ENCODE measurements at places on chromosomes 1 and 21. TPM values are rescaled to one million over a fixed set of nuclear protein-coding genes. Genes with fewer than 3 reads are reported as not detected.
A peak's percentile ranks its signal among the peaks of the same experiment; 100 is the strongest.

- no peaks in the 10 kb centered on the region for H3K36me3 ChIP-seq
- no peak overlapping the region for H3K27ac ChIP-seq
- no peak overlapping the region for H3K4me3 ChIP-seq
- no peak for DNase-seq
- H3K27me3 ChIP-seq, result peaks cover 8% of the 10 kb centered on the region
Observed at GRCh38 chr1:29959356-29959755, 723.0 kb downstream of the PTPRU start.

- H3K27ac ChIP-seq, result no peak overlapping the region
- no peaks in the 10 kb centered on the region for H3K36me3 ChIP-seq
- no peak overlapping the region for H3K4me3 ChIP-seq
- no peak for DNase-seq
- peaks cover 34% of the 10 kb centered on the region for H3K27me3 ChIP-seq
Observed at GRCh38 chr1:159250638-159251216, 46.1 kb downstream of the ACKR1 start.

- no peaks in the 10 kb centered on the region for H3K27me3 ChIP-seq
- no peak overlapping the region for H3K4me3 ChIP-seq
- peaks cover 38% of the 10 kb centered on the region for H3K36me3 ChIP-seq
- peaks cover 41% of the 10 kb centered on the region for H3K4me1 ChIP-seq
Observed at GRCh38 chr1:113858418-113858817, 13.1 kb downstream of the PTPN22 start.

DNA sequence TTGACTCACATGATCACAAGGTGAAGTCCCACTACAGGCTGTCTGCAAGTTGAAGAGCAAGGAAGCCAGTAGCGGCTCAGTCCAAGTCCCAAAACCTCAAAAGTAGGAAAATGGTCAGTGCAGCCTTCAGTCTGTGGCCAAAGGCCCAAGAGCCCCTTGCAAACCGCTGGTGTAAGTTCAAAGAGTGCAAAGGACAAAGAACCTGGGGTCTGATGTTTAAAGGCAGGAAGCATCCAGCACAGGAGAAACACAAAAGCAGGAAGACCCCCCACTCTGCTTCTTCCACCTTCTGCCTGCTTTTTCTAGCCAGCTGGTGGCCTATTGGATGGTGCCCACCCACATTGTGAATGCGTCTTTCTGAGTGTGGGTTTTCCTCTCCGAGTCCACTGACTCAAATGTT, 2222.6 kb downstream of the MRPL39 start:
- no peak for DNase-seq
- H3K27ac ChIP-seq, result no peak overlapping the region
- H3K36me3 ChIP-seq, result no peaks in the 10 kb centered on the region
- H3K4me1 ChIP-seq, result no peaks in the 10 kb centered on the region
- no peaks in the 10 kb centered on the region for H3K27me3 ChIP-seq

GRCh38 chr1:51268634-51269033, 32.6 kb downstream of the RNF11 start:
- no peak overlapping the region for H3K27ac ChIP-seq
- peaks cover 38% of the 10 kb centered on the region for H3K4me1 ChIP-seq
- no peaks in the 10 kb centered on the region for H3K27me3 ChIP-seq
- peaks cover 12% of the 10 kb centered on the region for H3K36me3 ChIP-seq
- no peak for DNase-seq

GRCh38 chr1:8646189-8646588, 171.3 kb downstream of the RERE start:
- no peak for DNase-seq
- H3K4me1 ChIP-seq, result peaks cover 42% of the 10 kb centered on the region
- no peak overlapping the region for H3K4me3 ChIP-seq
- H3K27me3 ChIP-seq, result no peaks in the 10 kb centered on the region
- H3K27ac ChIP-seq, result no peak overlapping the region
- peaks cover 6% of the 10 kb centered on the region for H3K36me3 ChIP-seq

Gene PLA2G4A
- total RNA-seq, result 0.97 TPM

GRCh38 chr1:119159111-119159510, 18.7 kb upstream of the WARS2 start:
- no peak for DNase-seq
- no peak overlapping the region for H3K4me3 ChIP-seq
- H3K27ac ChIP-seq, result no peak overlapping the region

- no peak overlapping the region for H3K4me3 ChIP-seq
- peaks cover 61% of the 10 kb centered on the region for H3K36me3 ChIP-seq
- peak overlapping the region; percentile 77 for H3K27ac ChIP-seq
- H3K4me1 ChIP-seq, result peaks cover 94% of the 10 kb centered on the region
Observed at GRCh38 chr1:89698020-89698560, 65.2 kb downstream of the LRRC8C start.

DNA sequence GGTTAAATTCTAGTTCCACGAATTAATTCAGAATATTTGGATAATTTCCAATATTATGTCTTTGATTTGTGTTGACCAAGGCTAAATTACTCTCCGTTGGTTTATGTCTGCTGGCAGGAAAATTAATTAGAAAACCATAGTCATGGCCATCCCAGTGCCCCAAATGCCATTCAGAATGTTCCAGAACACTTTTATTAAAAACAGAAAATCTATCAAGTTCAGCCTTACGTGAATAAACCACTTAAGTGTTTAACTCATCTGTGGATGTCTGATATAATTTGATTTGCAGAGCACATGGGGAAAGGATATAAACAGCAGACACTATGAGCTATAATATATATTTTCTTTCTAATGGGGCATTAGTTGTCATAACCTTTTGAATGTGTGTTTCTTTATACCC, 480.7 kb downstream of the MRPL39 start:
- no peaks in the 10 kb centered on the region for H3K27me3 ChIP-seq
- no peak overlapping the region for H3K27ac ChIP-seq
- no peaks in the 10 kb centered on the region for H3K36me3 ChIP-seq
- DNase-seq, result no peak
- H3K4me3 ChIP-seq, result no peak overlapping the region
- H3K4me1 ChIP-seq, result no peaks in the 10 kb centered on the region

Gene PGD
- 96.7 TPM for total RNA-seq

DNA sequence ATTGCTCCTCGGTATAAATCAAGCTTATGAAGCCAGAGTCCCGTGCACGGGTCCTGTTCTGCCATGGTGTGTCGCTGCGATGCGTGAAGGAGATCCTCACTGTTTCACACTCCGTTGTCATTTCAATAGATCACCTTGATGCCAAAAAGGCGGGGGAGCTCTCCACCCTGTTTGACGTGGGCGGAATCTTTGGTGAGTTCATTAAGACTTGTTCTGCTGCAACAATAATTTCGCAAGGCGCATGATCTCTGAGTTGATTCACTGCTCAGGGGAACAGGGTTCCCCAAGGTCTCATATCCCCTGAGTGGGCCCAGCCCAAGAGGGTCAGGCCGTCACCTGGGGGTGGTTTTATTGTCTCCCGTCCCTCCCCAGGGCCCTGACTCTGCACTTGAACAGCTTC, 50.0 kb downstream of the SLC37A1 start:
- no peak overlapping the region for H3K27ac ChIP-seq
- H3K4me3 ChIP-seq, result no peak overlapping the region
- DNase-seq, result no peak
- peaks cover 41% of the 10 kb centered on the region for H3K36me3 ChIP-seq
- no peaks in the 10 kb centered on the region for H3K27me3 ChIP-seq

DNA sequence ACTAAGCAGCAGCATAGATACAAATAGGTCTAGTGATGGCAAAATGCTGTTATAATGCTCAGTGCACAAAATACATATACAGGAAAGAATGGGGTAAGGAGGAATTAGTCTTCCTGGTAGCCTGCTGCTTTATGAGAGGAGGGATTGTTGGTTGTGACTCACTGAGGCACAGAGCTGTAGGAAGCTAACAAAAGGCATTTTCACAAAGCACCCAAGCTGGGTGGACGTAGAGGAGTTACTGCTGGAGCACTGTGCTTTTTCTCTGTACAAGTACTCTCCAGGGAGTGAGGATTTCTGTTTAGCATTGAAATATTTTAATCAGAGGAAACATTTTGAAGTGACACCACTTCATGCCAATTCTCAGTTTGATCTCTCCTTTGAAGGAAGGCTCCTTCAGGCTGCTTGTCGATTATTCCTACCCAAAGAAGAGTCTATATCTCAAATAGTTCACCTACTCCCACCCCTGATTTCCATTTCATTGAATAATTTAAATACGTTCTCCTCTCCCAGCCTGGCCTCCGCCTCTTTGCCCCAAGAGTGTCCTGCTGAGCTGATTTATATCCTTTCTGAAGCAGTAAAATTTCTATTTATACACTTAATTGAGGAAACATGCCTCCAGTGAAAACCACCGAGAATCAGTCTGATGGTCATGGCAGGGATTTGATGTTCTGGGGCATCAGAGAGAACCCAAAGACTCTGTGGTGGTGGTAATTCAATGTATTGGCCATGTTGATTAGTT, 271.9 kb downstream of the HHAT start:
- peaks cover 5% of the 10 kb centered on the region for H3K36me3 ChIP-seq
- H3K27ac ChIP-seq, result no peak overlapping the region
- H3K27me3 ChIP-seq, result peaks cover 3% of the 10 kb centered on the region
- DNase-seq, result no peak
- no peak overlapping the region for H3K4me3 ChIP-seq

Gene CYP4Z1
- total RNA-seq, result not detected

GRCh38 chr1:90475631-90476030, 241.5 kb downstream of the BARHL2 start:
- no peak overlapping the region for H3K4me3 ChIP-seq
- no peaks in the 10 kb centered on the region for H3K36me3 ChIP-seq
- DNase-seq, result no peak
- no peaks in the 10 kb centered on the region for H3K27me3 ChIP-seq

Gene SAMD13
- 0.38 TPM for total RNA-seq

Gene ZSCAN20
- 3.8 TPM for total RNA-seq

GRCh38 chr1:224534731-224535130, 81.4 kb upstream of the CNIH3 start:
- no peak overlapping the region for H3K27ac ChIP-seq
- H3K4me1 ChIP-seq, result no peaks in the 10 kb centered on the region
- H3K36me3 ChIP-seq, result no peaks in the 10 kb centered on the region
- H3K4me3 ChIP-seq, result no peak overlapping the region
- peaks cover 2% of the 10 kb centered on the region for H3K27me3 ChIP-seq
- DNase-seq, result no peak

Gene CD164L2
- total RNA-seq, result not detected

DNA sequence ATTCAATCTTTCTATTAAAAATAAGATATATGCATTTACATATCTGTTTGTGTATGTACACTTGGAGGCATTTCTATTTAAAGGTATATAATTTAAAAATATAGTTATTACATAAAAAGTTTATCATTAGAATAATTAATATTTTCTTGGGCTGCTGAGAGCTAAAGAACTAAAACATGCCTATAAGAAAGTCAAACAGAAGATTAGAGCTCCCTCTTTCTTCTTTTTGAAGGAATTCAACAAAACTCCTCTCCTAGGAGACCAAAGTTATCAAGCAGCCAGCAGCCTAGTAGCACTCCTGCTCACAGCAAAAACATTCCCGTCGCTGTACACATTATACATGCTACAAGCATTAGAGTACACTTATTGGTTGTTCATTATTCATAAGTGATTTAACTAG, 216.4 kb downstream of the VAV3 start:
- no peak overlapping the region for H3K27ac ChIP-seq
- H3K4me1 ChIP-seq, result no peaks in the 10 kb centered on the region
- H3K36me3 ChIP-seq, result no peaks in the 10 kb centered on the region
- no peak overlapping the region for H3K4me3 ChIP-seq
- H3K27me3 ChIP-seq, result no peaks in the 10 kb centered on the region
- no peak for DNase-seq

DNA sequence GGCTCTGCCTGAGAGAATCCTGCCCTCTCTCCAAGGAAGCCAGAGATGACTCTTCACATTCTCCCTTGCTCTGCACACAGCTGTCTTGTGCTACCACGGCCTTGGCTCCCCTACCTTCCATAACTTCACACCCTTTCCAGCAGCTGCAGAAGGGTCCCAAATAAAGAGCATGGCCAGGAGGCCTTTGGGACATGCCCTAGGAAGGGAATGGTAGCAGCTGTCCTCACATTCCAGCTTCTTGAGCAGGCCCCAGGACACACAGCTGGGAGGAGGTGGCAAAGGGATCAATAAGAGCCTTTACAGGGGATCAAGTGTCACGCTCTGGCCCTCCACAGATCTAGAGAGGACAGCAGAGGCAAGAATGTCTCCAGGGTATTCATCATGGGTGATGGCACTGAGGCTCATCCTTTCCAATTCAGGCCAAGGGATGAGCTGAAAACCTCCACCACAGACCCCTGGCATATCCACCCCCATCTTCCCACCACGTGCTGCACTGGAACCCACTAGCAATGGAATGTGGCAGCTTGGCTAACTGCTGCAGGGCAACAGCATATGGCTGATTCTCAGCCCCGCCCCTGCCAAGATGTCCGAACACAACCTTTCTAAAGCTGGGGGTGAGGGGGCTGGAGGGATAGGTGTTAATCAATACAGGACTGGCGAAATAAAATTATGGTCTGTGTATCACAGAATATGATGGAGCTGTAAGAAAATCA, 17.8 kb upstream of the RAB29 start:
- peaks cover 22% of the 10 kb centered on the region for H3K36me3 ChIP-seq
- H3K27ac ChIP-seq, result no peak overlapping the region
- H3K4me3 ChIP-seq, result no peak overlapping the region
- H3K4me1 ChIP-seq, result peaks cover 2% of the 10 kb centered on the region
- no peaks in the 10 kb centered on the region for H3K27me3 ChIP-seq

GRCh38 chr1:154479764-154480421, 22.1 kb upstream of the TDRD10 start:
- H3K36me3 ChIP-seq, result no peaks in the 10 kb centered on the region
- H3K27ac ChIP-seq, result peak overlapping the region; percentile 11
- H3K27me3 ChIP-seq, result no peaks in the 10 kb centered on the region
- peak; percentile 71 for DNase-seq

Gene GPR89B
- total RNA-seq, result 15.2 TPM

Gene SORT1
- 0.31 TPM for total RNA-seq

DNA sequence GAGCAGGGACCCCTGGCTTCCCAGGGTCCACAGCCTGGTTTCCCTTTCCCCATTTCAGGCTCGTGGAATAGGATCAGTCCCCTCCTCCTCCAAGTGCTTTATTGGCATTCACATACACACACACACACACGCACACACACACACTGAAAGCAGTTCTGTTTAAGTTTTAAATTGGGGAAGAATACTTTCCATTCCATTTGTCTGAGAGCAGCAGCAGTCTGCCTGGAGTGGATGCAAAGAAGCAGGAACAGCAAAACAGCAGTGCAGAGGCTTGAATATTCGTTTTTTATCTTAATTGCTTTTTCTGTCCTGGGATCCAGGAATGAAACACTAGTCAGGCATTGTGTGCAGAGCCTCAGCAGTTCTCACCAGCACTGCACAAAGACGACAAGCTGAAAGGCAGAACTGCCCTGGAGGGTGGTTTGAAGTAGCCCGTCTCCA, 7.1 kb downstream of the CYB561D1 start:
- no peak for DNase-seq
- peak overlapping the region; percentile 54 for H3K27ac ChIP-seq
- no peak overlapping the region for H3K4me3 ChIP-seq
- peaks cover 9% of the 10 kb centered on the region for H3K36me3 ChIP-seq

All from activated CD4-positive, alpha-beta memory T cell treated with anti-CD3 and anti-CD28 coated beads for 36 hours (primary cell).